ENCODE measurements at places on chromosomes 6 and 20. TPM values are rescaled to one million over a fixed set of nuclear protein-coding genes. Genes with fewer than 3 reads are reported as not detected.

GRCh38 chr6:102582569-102582968, 1189.1 kb downstream of the GRIK2 start:
- no peak for DNase-seq

GRCh38 chr20:34249291-34249690, 8.1 kb downstream of the ASIP start:
- DNase-seq = peak; percentile 89

GRCh38 chr6:3926150-3926482, 76.9 kb downstream of the FAM50B start:
- DNase-seq = peak; percentile 54

GRCh38 chr20:19890445-19891051, 126.6 kb upstream of the NAA20 start:
- no peak for DNase-seq

- DNase-seq = peak; percentile 83
These were observed 32.2 kb upstream of the ERVFRD-1 start for GRCh38 chr6:11143394-11144371.

GRCh38 chr6:154606457-154606856, 96.0 kb upstream of the CNKSR3 start:
- no peak for DNase-seq

DNA sequence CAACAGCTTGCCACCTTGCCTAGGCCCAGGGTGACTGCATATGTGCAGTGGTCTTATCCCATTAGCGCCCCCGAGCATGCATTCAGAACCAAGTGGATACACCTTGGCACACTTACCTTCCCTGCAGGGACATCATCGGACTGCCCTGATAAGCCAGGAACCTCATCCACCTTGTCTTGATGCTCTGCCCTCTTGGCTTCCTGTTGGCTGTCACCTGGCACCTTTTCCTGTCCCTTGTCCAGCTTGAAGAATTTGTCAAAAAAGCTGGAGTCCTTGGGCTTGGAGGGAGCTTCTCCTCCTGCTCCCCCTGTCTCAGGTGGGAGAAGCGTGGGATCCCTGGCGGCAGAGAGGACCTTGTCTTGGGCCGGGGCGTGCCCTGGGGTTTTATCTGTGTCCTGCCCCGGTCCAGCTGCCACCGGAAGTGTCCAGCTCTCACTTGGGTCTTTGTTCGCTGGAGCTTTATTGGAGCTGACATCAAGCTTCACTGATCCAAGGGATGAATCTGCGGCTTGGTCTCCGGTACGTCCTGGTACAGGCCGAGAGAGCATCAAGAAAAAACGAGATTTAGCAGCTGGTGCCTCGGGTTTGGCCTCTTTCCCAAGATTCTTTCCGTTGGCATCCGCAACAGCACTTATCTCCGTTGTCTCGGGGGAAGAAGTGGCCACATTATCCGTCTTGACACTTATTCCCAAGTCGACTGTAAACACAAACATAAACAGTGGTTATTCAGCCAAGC, 42.0 kb downstream of the BCAS1 start:
- DNase-seq = peak; percentile 3

DNA sequence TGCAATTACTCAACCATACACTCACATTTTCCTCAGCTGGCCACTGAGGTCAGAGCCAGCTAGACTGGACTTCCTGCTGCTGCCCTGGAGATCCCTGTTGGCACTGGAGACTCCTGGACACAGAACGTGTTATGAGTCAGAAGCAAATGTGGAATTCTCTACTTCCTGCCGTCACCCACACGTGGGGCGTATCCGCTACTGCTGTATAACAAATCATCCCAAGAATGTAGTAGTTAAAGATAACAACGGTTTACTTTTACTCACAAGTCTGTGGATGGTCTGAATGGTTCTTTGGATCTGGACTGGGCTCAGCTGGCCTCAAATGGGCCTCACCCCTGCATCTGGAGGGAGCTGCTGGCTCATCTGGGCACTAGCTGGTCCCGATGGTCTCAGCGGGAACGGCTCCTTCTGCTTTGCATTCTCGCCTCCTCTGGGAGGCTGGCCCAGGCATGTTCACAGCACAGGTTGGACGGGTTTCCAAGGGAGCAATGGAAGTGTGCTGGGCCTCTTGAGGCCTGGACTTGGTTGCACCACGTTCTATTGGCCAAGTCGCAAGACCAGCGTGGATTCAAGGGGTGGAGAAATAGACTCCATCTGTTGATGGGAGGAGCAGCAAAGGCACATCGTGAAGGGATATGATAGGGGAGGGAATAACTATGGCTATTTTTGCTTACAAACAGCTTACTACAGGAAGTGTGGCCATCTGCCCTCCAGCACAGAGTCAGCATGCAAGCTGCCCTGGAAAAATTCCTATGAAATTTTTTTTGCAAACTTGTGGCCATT, 118.5 kb downstream of the SNX5 start:
- DNase-seq = peak; percentile 93

DNA sequence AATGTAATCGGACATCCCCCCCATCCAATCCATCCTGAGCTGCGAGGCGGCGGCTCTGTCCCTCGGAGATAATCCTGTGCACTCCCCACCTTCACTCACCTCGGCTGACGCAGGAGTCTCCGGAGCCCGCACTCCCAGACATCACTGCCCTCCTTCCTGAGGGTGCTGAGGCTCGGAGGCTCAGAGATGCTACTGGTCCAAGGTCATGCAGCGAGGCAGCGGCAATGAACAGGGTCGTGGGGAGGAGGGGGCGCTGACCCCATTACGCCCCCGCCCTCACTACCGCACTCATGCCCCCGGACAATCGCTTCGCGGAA, 485 bp downstream of the ADISSP start:
- DNase-seq = no peak

- DNase-seq = no peak
These were observed 13.6 kb downstream of the BRPF3 start for GRCh38 chr6:36210182-36210581.

DNA sequence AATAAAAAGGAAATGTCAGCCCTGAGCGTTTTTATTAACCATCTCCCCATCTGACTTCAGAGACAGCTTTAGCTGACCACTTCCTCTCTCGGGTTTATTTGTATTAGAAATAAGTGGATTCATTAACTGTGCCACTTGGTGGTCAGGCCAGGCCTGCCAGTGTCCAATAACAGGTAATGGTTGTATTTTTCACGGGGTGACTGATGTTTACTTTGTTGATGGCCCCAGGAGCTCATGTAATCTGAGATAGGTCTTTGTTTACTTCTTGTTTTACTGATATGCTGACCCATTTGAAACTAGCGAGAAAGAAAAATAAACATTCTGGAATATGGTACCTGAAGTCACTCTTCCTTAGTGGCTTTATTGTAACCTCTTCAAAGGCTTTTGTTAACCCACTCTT, 504.3 kb upstream of the SLC35B3 start:
- DNase-seq = no peak

DNA sequence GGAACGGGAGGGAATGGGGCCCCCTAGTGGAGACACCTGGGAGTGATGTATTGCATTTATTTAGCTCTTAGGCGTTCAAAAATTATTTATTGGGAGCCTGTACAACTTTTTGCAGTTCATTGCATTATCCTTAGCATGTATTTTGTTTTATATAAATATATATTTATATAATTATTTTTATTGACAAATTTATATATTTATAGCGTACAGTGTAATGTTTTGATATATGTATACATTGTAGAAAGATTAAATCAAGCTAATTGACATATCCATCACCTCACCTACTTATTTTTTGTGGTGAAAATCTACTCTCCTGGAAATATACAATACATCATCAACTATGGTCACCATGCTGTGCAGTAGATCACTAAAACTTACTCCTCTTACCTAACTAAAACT, 975 bp downstream of the SIRT5 start:
- DNase-seq = no peak

DNA sequence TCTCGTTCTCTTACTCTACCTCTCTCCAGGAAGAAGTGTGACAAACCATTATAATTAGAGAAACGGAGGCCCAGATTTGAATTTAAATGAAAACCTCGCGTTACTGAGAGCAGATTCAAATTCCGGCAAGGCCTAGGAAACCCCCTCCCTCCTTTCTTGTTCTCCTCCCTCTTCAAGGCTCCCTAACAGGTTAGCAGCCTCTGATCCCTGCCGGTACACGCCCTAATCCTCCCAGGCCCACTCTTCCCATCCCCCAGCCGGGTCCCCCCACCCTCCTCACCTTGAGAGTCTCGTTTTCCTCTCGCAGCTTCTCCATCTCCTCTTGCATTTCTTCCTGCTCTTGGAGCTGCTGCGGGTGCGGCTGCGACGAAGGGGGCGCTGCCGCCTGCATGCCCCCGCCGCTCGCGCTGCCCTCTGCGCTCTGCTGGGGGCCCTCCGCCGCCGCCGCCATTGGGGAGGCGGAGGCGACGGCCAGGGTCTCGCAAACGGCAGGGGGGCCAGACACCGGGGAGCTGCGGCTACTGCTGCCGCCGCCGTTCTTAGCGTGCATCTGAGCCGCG, 3.8 kb downstream of the MTCL3 start:
- peak; percentile 55 for DNase-seq

DNA sequence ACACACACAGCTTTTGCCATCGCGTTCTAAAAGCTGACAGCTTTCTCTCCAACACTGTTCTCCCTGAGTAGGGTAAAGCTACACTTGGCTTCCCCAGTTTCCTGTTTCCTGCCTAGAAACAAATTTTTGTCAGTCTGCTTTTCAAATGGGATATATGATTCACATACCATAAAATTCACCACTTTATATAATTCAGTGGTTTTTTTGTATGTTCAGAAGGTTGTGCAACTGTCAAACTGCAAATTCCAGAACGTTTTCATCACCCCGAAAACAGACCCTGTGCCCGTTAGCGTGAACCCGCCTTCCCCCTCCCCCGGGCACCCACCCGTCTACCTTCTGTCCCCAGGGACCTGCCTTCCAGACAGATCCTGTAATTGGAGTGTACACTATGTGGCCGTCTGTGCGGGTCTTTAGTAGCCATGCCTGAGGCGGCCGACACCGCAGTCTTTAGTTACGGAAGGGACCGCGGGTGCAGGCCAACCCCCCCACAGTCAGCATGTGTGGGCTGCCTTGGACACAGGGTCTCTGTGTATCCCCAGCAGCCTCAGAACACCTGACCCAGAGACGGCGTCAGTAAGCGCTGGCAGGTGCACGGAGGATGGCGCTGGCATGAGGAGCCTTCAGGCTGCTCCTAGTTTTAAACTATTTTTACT, 16.6 kb downstream of the HRH3 start:
- no peak for DNase-seq

DNA sequence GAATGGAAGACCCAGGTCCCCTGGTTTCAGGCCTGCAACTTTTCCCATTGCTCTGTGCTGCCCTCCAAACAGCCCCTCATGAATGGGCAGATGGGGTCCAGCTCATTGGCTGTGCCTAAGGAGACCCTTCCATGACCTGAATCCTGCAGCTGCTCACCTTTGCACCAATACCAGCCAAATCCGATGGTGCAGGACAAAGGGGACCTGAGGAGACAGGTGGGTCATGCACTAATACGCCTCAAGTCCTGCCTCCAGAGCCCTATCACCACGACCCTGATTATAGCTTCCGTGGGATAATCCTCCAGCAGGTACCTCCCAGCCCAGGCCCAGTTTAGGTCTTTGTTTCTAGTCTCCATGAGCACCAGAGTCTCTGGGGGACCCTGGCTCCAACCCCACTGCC, 16.8 kb downstream of the TREM1 start:
- no peak for DNase-seq

- DNase-seq = peak; percentile 43
These were observed 637 bp downstream of the MYLK4 start for GRCh38 chr6:2749969-2750600.

- DNase-seq = no peak
These were observed 14.4 kb downstream of the GSS start for GRCh38 chr20:34941226-34941625.

DNA sequence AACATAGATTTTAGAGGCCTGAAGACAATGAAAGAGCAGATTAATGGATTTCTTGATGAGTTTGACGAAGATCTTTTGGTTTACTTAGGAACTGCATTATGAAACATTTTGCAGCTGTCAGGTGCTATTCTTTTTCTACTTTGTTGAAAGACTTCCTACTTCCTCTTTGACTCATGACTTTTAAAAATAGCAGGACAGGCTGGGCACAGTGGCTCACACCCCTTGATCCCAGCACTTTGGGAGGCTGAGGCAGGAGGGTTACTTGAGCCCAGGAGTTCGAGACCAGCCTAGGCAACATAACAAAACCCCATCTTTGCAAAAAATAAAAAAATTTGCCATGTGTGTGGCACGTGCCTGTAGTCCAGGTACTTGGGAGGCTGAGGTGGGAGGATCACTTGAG, 52.0 kb downstream of the ITCH start:
- DNase-seq = peak; percentile 68

GRCh38 chr6:144122861-144123260, 27.5 kb upstream of the STX11 start:
- no peak for DNase-seq

DNA sequence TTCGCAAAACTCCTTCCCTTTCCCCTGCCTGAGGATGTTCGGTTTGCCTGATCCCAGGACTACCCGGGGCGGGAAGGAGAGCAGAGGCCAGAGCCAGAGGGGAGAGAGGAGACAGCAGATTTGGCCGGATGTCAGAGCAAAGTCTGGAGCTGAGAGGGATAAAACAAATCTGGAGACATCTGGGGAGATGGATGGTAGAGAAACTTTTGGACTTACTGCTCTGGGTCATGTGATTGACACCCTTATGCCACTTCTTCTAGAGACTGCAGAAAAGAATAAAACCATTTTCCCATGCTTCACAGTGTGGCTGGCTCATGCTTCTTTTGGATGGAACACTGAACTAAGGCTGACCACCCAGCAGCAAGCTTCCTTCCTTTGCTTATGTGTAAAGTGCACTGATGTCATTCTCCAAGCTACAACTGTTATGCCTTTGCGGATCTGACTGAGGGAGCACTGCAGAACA, 174.7 kb downstream of the FOXC1 start:
- no peak for DNase-seq

DNA sequence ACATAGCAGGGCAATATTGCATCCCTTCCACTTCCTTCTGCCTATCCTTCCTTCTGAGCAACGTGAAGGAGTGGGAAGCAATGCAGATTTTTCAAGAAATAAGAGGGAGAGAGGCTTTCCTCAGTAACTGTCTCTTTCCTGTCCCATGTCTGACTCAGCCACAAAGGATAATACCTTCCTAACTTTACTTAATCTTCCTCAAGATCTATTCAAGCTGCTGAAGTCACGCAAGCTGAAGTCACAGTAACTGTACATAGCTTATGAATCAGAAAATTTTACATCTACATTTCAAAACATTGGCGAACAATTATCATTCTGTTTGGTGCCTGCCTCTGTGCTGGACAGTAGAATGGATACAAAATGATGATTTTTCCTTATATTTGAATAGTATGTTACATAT, 86.4 kb upstream of the POU3F2 start:
- no peak for DNase-seq

LAMA2 gene
- 112 TPM for total RNA-seq

ENPP4 gene
- 1.9 TPM for total RNA-seq

WFDC12 gene
- not detected for total RNA-seq

Measured in LHCN-M2 (cell line).